ENCODE measurements at places on chromosomes 6 and 20. TPM values are rescaled to one million over a fixed set of nuclear protein-coding genes. Genes with fewer than 3 reads are reported as not detected.
A peak's percentile ranks its signal among the peaks of the same experiment; 100 is the strongest.

The SIRPD gene
- total RNA-seq, result not detected

DNA sequence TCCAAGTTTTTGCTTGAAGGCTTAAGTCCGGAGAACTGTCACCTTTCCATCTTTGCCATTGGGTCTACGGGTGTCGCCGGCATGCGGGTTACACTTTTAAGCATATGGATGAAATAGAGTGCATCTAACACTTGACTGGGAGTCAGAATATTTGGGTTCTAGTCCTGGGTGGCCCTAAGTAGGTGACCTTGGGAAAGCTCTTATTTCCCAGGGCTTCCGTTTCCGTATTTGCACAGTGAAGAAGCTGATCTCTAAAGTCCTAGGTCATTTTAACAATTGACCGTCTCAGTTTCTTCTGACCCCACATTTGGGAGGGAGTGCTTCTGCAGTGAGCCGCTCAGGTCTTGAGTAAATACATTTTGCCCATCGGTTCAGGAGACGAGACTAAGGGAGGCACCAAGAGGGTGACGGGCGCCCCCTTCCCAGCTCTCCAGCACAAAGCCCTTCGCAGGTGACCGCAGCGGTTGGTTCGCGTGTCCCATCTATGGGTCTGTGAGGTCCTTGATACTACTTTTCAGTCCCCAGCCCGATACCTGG lies 651 bp upstream of the BLTP3A start:
- H3K27ac ChIP-seq, result peak overlapping the region; percentile 97
- peaks cover 25% of the 10 kb centered on the region for H3K4me1 ChIP-seq
- DNase-seq, result peak; percentile 70
- H3K4me3 ChIP-seq, result peak overlapping the region; percentile 95

DNA sequence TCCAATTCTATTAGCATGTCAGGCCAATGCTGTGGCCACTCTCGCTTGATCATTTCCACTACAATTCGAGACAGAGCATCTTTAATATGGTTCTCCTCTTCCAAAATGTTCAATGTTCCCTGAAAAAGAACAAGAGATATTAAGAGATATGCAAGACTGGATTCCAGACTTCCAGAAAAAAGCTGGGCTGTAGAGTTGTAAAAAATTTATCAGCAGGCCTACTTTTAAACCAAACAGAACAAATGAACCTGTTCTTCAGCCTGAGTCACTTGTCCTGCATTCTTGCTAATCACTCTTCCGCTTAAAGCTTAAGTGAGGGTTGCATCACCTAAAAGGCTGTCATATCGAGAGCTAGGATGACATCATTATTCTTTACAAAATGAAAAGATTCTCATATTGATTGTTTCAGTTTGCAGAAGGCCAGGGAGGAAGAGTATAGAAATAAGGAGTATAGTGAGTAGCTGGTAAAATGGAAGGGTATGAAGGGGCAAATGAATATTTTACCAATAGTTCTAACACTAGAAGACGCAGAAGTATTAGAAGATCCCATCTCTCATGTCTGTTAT lies 4.9 kb downstream of the XPO5 start:
- no peak for DNase-seq
- peaks cover 6% of the 10 kb centered on the region for H3K4me1 ChIP-seq
- peak overlapping the region; percentile 77 for H3K27ac ChIP-seq
- H3K36me3 ChIP-seq, result peaks cover 20% of the 10 kb centered on the region
- no peaks in the 10 kb centered on the region for H3K27me3 ChIP-seq

The CD24 gene
- 1,512 TPM for total RNA-seq

The KCNS1 gene
- 2.2 TPM for total RNA-seq

GRCh38 chr6:146029573-146030184 lies 817 bp downstream of the GRM1 start:
- no peak overlapping the region for H3K4me3 ChIP-seq
- no peak overlapping the region for H3K27ac ChIP-seq
- no peak for DNase-seq
- H3K36me3 ChIP-seq, result no peaks in the 10 kb centered on the region

The IL20RA gene
- total RNA-seq, result 0.90 TPM

DNA sequence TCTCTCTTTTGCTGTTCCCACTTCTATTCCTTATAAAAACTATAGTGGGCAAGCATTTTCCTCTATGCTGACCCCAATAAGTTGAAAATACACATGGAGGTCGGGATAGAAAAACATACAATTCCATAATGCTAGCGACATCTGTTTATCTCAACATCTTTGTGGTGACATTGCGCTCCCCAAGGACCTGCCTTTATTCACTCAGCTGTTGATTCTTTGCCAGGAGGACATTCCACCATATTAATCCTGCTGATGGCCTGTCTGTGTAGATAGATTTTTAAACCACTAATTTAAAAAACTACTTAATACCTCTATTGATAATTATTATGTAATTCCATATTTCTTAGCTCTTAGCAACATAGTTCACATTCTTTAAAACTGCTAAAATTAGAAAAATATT lies 555.3 kb upstream of the MAP3K7 start:
- H3K4me3 ChIP-seq, result no peak overlapping the region
- no peak overlapping the region for H3K27ac ChIP-seq
- peaks cover 10% of the 10 kb centered on the region for H3K4me1 ChIP-seq
- no peaks in the 10 kb centered on the region for H3K27me3 ChIP-seq
- no peak for DNase-seq

DNA sequence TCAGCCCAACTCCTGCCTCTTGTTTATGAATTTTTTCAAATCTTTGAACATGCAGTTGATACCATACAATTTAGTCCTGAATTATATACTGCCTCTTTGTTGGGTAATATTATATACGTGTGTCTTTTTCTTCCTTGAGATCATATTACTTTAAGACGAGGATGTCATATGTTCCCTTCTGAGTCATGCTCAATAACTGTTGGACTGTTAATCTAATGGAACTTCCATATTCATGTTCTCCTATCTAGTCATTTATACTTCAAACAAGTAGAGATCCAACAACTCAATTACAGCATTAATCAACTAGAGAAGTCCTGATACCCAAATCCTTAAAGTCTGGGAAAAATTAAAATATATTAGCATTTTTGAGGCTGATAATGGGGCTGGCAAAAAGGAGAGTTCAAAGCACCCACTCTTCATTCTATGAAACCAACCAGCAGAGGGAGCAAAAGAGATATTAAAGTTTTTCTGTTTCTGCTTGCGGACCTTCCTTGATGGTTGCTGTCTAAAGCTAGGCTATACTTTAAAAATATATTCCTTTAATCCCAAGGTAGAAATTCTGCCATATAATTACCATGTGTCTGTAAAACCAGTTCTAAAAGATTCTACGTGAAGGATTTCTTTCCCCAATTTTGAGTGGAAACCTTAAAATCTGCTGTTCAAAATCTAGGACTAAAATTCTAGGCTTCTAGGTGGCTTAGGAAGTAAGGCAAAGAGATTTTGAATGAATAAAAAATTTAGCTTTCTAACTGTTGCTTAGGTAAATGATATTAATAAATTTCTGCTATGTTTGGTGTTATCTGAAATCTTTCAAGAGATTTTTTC lies 498.9 kb downstream of the BCKDHB start:
- no peak overlapping the region for H3K4me3 ChIP-seq
- no peaks in the 10 kb centered on the region for H3K27me3 ChIP-seq
- no peak for DNase-seq

- no peak for DNase-seq
- no peak overlapping the region for H3K4me3 ChIP-seq
- no peak overlapping the region for H3K27ac ChIP-seq
- H3K4me1 ChIP-seq, result peaks cover 4% of the 10 kb centered on the region
- H3K36me3 ChIP-seq, result peaks cover 3% of the 10 kb centered on the region
These were observed 108.4 kb upstream of the PLEKHG1 start for GRCh38 chr6:150491131-150491810.

GRCh38 chr6:98828941-98829411 lies 5.4 kb upstream of the POU3F2 start:
- peaks cover 36% of the 10 kb centered on the region for H3K4me1 ChIP-seq
- H3K36me3 ChIP-seq, result no peaks in the 10 kb centered on the region
- no peak for DNase-seq
- peaks cover 100% of the 10 kb centered on the region for H3K27me3 ChIP-seq
- H3K27ac ChIP-seq, result no peak overlapping the region
- H3K4me3 ChIP-seq, result peak overlapping the region; percentile 67
